ENCODE measurements at places on chromosomes 7 and 10.
A peak's percentile ranks its signal among the peaks of the same experiment; 100 is the strongest.

- no peaks in the 10 kb centered on the region for H3K27me3 ChIP-seq
- no peak overlapping the region for H3K4me3 ChIP-seq
- DNase-seq: no peak
- H3K36me3 ChIP-seq: no peaks in the 10 kb centered on the region
- no peak overlapping the region for H3K27ac ChIP-seq
Measured at GRCh38 chr7:45692031-45692430, 117.9 kb downstream of the ADCY1 start.

- no peaks in the 10 kb centered on the region for H3K4me1 ChIP-seq
- H3K27ac ChIP-seq: no peak overlapping the region
- H3K4me3 ChIP-seq: no peak overlapping the region
- no peaks in the 10 kb centered on the region for H3K27me3 ChIP-seq
- H3K36me3 ChIP-seq: no peaks in the 10 kb centered on the region
Measured at GRCh38 chr10:22899775-22900174, 28.1 kb upstream of the ARMC3 start.

DNA sequence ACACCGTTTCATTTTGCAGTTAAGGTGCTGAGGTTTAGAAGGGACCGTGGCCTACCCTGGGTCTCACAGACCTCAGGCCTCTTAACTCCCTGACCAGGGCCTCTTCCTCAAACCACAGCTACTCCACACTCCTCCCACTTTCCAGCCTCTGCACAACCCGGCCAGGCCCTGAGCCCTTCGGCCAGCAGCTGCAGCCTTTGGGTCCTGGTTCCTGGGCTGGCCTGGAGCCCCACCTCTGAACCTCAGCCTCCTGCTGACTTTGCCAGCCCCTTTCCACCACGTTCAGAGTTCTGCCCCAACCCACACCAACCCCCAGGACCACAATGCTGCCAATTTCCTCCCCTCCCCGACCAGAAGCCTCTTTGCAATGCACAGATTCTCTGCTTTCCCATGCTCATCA lies 84.1 kb downstream of the VOPP1 start:
- no peaks in the 10 kb centered on the region for H3K4me1 ChIP-seq
- H3K27ac ChIP-seq: no peak overlapping the region
- no peak overlapping the region for H3K4me3 ChIP-seq
- H3K27me3 ChIP-seq: no peaks in the 10 kb centered on the region
- DNase-seq: no peak

- no peaks in the 10 kb centered on the region for H3K27me3 ChIP-seq
- H3K4me1 ChIP-seq: no peaks in the 10 kb centered on the region
- no peak overlapping the region for H3K27ac ChIP-seq
- no peak for DNase-seq
- no peak overlapping the region for H3K4me3 ChIP-seq
Measured at GRCh38 chr7:81004098-81004497, 85.2 kb upstream of the SEMA3C start.

- no peaks in the 10 kb centered on the region for H3K27me3 ChIP-seq
- H3K36me3 ChIP-seq: no peaks in the 10 kb centered on the region
- no peak for DNase-seq
- no peak overlapping the region for H3K27ac ChIP-seq
Measured at GRCh38 chr7:140657891-140658290, 14.9 kb upstream of the ADCK2 start.

GRCh38 chr10:1200866-1201807 lies 145.0 kb downstream of the WDR37 start:
- DNase-seq: no peak
- no peaks in the 10 kb centered on the region for H3K4me1 ChIP-seq

DNA sequence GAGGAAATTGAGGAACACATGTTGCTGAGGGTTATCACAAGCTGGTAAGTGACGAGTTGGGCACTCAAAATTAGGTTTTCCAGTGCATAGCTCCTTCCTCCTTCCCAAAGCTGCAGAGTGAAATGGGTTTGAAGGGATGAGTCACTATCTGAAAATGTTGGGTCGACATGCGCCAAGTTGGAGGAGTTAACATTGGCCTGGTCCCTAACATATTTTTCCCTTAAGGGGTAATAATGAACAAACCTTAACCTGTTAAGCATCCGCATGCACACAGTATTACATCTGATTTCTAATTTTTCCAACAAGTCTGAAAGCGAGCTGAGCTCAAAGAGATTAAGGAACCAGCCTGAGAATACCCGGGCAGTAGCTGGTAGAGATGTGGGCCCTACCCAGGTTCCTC lies 20.7 kb upstream of the TECTB start:
- no peak overlapping the region for H3K27ac ChIP-seq
- no peaks in the 10 kb centered on the region for H3K4me1 ChIP-seq
- H3K36me3 ChIP-seq: no peaks in the 10 kb centered on the region
- H3K4me3 ChIP-seq: no peak overlapping the region

GRCh38 chr10:3805201-3805790 lies 20.3 kb upstream of the KLF6 start:
- H3K4me1 ChIP-seq: peaks cover 75% of the 10 kb centered on the region
- peak overlapping the region; percentile 91 for H3K27ac ChIP-seq
- no peaks in the 10 kb centered on the region for H3K27me3 ChIP-seq
- H3K4me3 ChIP-seq: no peak overlapping the region
- H3K36me3 ChIP-seq: no peaks in the 10 kb centered on the region

Data from left lung (tissue), 14 donors.